Spleen (tissue), 13 donors: ENCODE measurements at places on chromosomes 11 and 22. TPM values are rescaled to one million over a fixed set of nuclear protein-coding genes. Genes with fewer than 3 reads are reported as not detected.
A peak's percentile ranks its signal among the peaks of the same experiment; 100 is the strongest.

DNA sequence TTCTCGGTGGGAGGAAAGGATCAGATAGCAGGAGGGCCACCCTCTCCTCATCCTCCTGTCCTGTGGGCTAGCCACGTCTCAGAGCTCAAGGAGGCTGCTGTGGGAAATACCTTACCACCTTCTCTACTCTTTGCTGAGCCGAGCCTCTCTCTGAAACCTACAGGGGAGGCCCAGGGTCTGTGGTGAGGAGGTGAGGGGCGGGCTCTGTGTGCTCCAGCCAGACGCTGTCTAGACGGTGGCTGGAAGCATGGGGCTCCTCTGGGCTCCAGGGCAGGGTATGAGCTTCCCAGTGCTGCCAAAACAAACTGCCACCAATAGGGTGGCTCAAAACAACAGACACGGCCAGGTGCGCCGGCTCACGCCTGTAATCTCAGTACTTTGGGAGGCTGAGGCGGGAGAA lies 5.5 kb upstream of the TMPRSS6 start:
- DNase-seq, result no peak

GRCh38 chr11:66546368-66546965 lies at the start of gene ACTN3:
Gene ACTN3, plus strand, starts transcription at chr11:66546903. Its CDS starts 35 bp downstream, at chr11:66546938.
- peak; percentile 81 for DNase-seq

GRCh38 chr11:35006389-35007128 lies 90.1 kb downstream of the PDHX start:
- no peak for DNase-seq

DNA sequence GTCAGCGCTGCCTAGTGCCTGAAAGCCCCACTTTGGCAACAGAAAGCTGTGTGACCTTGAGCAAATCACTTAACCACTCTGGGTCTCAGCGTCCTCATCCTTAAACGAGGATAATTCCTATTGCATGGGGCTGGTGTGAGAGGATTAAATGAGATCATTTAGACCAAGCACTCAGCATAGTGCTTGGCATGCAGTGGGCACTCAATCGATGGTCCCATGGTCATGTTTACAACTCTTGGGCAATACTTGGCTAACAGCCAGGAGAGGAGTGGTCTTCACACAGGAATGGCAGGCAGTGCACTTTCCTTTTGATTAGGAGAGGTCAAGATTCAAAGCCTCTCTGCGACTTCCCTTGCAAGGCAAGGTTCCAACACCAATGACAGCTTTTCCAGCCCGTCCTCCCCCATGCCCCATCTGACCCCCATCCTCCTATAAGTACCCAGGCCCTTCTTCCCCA lies 14.1 kb downstream of the TNKS1BP1 start:
- DNase-seq, result no peak

- no peak for DNase-seq
Measured at GRCh38 chr11:67649634-67650510, 658 bp downstream of the ACY3 start.

GRCh38 chr11:106381895-106382294 lies 304.4 kb downstream of the AASDHPPT start:
- no peak for DNase-seq

DNA sequence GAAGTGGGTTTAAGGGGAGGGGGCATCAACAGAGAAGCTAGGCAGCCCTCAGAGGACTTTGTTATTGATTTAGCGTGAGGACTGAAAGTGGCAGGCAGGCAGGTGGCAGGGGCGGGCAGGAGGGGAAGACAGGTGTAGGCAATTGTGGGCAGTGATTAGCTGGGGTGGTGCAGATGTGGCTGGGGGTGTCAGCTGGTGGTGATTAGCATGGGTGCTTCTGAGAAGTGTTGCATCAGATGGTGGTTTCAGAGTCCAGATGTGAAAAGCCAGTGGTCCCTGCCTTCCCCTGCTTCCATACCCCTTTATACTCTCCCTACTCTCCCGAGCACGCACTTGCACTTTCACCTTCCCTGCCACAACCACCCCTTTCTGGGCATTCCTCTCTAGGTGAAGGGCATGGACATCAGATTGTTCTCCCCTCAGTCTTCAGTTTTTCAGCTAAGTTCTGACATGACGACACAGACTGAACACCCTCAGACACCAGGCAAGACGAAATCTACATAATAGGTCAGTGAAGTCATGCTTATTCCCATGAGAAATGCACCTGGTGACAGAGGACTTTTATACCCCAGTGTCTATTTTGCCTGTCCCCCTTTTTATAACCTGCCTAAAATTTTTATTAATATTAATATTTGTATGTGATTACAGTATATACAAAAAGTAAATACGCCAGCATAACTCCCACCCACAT lies 435.7 kb upstream of the CADM1 start:
- no peak for DNase-seq

- DNase-seq, result no peak
Measured at GRCh38 chr11:17927681-17928343, 85.0 kb downstream of the SERGEF start.

DNA sequence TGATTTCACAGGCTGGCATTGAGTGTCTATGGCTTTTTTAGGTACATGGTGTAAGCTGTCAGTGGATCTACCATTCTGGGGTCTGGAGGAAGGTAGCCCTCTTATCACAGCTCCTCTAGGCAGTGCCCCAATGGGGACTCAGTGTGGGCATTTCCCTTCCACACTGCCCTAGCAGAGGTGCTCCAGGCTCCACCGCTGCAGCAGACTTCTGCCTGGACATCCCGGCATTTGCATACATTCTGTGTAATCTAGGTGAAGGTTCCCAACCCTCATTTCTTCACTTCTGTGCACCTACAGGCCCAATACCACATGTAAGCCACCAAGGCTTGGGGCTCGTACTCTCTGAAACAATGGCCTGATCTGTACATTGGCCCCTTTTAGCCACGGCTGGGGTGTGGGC lies 78.3 kb downstream of the RNF169 start:
- DNase-seq, result no peak

DNA sequence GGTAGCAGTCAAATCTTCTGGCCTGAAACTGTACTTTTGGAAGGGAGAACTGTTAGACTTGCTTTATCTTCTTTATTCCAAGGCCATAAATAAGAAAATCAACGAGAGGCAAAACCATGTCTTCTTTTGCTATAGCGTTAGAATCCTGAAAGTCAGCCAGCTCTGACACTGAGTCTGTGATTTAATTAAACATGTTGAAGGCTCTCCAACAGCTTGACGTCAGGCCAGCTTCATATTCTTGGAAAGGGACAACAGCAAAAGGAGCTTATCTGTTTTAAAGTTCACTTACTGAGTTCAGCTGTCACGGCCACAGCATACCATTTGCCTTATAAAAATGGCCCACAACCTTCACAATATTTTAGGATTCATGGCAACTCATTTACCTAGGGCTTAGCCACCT lies 131.0 kb upstream of the LDLRAD3 start:
- DNase-seq, result no peak

- DNase-seq, result no peak
Measured at GRCh38 chr11:74154620-74155281, 16.1 kb downstream of the C2CD3 start.

- DNase-seq, result no peak
Measured at GRCh38 chr11:15127341-15127740, 12.6 kb downstream of the INSC start.

DNA sequence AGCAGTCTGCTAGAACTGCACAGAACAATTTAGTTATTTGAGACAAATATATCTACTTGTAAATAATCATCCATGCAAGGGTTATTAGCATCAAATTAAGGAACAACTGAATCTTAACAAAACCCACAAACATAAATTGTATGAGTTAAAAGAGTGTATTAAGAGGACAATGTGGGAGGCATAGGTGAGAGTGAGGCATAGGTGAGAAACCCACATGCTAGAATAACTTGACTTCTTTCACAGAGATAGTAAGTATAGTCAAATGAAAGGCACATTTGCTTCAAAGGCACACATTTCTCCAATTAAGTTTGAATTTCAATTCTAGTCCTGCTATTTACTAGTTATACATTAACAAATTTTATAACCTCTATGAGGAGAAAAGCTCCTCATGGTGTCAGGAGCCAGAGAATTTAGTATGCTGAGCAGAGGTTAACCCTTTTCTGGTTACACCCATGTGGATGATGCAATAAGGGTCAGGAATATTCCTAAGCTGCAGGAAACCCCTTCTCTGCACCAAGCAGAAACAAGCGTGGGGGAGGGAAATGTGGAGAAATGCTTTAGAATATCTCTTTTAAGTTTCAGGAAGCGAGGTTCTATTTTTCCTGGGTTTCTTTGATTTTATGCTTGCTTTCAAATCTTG lies 264.2 kb downstream of the GRM5 start:
- no peak for DNase-seq

DNA sequence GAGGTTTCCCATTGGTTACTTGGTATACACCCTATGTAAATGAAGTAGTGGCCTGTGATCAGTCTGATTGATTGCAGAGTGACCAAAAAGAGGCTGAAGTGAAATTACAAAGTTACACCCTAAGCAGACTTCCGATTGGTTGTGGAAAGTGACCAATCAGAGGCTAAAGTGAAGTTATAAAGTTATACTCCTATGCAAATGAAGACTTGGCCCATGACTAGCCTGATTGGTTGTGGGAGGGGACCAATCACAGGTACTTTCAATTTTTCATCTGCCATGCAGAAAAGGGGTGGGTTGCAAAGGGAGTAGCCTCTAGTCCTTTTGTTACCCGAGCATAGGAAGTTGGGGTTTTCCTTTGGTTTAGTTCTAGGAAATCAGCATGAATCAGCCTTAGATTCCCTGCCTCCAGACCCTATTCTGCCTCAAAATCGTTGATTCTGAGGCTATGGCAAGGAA lies 18.1 kb upstream of the CSTF3 start:
- DNase-seq, result no peak

- DNase-seq, result no peak
Measured at GRCh38 chr22:36419912-36420882, 32.4 kb upstream of the MYH9 start.

GRCh38 chr22:39351689-39352214 lies 2.0 kb downstream of the SYNGR1 start:
- peak; percentile 89 for DNase-seq

DNA sequence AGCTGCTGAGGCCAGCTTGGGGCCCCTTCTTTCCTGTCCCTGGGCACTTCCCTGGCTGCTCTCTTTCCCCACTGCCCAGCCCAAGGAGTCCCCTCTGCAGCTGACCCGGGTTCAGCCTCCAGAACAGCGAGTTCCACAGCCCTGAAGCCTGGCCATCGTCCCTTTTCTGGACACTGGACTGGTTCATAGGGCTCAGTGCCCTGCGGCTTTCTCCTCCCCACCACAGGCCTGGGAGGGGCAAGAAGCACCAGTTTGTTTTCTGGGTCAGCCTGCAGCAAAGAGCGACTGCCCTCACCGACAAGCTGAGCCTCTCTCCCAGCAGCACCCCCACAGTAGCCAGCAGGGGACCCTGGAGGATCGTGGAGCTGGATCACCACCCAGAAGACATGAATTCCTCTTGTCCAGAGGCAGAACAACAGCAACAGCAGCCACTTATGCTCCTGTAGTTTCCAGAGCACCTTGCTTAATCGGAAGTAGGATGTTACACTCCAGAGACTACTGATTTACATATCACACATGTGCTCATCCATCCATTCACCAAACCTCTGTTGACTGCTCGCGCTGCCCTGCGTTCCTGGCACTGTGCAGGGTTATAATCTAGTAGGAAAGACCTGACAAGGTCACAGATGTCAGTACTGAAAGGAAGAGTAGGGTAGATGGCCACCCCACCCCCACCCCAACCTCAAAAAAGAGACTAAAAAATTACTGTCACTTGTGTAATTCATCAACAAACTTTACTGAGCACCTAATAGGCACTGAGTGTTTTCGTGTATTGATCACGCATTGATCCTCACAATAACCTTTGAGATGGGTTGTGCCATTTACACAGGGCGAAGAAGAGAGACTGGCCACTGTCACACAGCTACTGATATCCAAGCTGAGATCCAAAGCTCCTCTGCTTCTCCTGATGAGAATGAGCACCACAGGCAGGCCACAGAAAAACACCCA lies 13.0 kb upstream of the CXCR5 start:
- peak; percentile 83 for DNase-seq

- DNase-seq, result no peak
Measured at GRCh38 chr11:15569305-15570025, 454.7 kb downstream of the INSC start.

DNA sequence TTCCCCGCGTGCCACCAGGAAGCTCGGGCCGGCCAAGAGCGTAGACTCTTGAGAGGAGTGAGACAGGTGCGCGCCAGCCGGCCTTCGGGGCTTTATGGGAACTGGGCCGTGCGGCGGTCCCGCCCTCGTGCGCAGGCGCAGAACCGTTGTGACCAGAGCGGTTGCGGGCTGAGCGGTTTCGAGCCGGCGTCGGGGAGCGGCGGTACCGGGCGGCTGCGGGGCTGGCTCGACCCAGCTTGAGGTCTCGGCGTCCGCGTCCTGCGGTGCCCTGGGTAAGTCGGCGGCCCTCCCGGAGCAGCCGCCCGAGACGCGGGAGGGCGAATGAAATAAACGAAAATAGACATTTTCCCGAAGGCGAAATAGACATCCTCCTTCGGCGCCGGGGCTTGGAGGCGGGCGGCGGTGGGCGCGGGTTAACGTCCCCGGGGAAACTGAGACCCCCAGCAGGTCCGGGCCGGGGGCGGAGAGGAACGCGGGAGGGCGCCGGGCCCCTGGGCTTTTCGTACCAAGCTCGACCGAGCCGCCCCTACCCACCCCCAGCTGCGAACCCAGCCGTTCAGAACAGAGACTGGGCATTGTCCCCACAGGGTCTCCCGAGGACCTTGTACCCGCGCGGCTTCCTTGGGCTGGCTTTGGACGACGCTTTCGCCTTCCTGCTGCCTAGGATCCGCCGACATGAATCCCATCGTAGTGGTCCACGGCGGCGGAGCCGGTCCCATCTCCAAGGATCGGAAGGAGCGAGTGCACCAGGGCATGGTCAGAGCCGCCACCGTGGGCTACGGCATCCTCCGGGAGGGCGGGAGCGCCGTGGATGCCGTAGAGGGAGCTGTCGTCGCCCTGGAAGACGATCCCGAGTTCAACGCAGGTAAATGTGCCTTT lies at the start of gene ASRGL1:
ASRGL1 (plus strand) TSS at position 146 of the 879 bp plus-strand sequence; CDS start at position 676, 530 bp downstream.
- DNase-seq, result peak; percentile 96

- no peak for DNase-seq
Measured at GRCh38 chr22:27318516-27318915, 483.0 kb downstream of the MN1 start.

- no peak for DNase-seq
Measured at GRCh38 chr11:65488273-65489034, 10.4 kb upstream of the MALAT1 start.

DNA sequence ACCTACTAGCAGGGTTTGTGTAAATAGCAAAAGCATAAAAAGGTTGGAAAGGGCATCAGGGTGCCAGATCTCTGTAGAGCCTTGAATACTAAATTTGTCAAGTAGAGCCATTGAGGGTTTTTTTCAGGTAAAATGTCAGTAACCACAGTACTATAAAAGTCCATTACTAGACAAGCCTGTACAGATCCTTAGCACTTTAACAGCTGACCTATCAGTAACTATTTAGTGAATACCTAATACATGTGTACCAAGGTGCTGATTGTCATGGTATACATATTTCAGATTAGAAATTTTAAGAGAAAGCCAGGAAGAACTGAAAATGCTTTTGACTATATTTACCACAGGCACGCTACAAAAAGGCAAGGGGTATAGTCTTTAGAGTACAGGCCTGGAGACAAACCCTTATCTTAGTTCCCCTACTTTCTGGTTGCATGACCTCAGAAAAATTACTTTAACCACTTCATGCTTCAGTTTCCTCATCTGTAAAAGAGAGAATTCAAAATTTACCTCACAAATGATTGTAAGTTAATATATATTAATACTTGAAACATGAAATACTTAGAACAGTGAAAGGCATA lies 57.9 kb downstream of the RAB38 start:
- no peak for DNase-seq

The SCGB2A2 gene
- not detected for polyA plus RNA-seq

The TMEM151A gene
- polyA plus RNA-seq, result 0.02 TPM

The SMIM35 gene
- 0.59 TPM for polyA plus RNA-seq

The CENPM gene
- polyA plus RNA-seq, result 63.1 TPM

The NNMT gene
- polyA plus RNA-seq, result 236 TPM

The ST3GAL4 gene
- 25.0 TPM for polyA plus RNA-seq

The CALCA gene
- 2.2 TPM for polyA plus RNA-seq

The SLC17A6 gene
- polyA plus RNA-seq, result not detected

The NOL12 gene
- 33.9 TPM for polyA plus RNA-seq

The GAS2 gene
- polyA plus RNA-seq, result 1.3 TPM
